ENCODE measurements at places on chromosomes 7 and 10.

DNA sequence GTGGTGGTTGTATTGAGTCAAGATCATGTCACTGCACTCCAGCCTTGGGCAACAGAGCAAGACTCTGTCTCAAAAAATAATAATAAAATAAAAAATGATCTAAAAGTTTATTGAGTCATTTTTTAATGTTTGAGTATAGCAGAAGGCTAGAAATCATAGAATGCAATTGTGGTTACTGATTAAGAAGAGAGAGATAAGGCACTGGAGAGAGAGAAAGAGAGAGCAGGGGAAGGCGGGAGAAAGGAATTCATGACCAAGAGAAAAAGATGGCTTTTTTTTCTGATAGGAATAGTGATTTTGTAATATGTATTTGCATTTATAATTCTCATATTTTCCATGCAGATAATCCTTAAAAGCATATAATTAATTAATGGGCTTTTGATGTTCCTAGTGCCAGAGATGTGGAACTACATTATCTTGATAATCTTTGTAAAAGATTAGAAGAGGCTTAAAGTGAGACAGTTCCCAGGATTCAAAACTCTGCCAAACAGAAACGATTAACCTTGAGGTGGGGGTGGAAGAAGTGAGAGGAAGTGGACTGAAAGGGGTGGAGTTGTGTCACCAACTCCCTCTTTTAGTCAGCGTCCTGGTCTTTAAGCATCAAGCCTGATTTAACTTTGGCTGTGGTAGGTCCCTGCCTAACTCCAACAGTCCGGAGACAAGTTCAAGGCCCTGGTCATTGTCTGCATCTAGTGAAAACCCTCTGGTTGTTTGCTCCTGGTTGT, 76.2 kb downstream of the CHN2 start:
- no peak for DNase-seq

DNA sequence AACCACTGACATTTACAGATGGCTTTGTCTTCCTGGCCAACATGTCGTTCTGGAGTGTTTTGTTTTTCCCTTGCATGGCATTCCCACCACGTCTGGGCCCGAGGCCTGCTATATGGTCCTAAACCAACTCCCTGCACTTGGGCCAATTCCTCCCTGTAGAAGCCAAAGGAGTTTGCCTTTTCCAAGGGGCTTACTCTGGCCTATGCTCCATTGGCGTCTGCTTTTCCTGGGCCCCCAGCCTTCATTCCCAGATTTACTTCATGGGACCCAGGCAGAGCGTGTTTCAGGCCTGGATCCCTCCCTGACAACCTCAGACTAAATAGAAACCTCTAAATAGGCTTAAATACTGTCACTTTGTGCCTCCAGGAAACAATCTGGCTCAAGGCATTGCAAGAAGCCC, 60.7 kb downstream of the MINDY4 start:
- DNase-seq, result no peak

GRCh38 chr7:66939325-66939724, 18.3 kb downstream of the TMEM248 start:
- no peak for DNase-seq

- DNase-seq, result no peak
Measured at GRCh38 chr10:20606985-20607384, 290.1 kb downstream of the NEBL start.

DNA sequence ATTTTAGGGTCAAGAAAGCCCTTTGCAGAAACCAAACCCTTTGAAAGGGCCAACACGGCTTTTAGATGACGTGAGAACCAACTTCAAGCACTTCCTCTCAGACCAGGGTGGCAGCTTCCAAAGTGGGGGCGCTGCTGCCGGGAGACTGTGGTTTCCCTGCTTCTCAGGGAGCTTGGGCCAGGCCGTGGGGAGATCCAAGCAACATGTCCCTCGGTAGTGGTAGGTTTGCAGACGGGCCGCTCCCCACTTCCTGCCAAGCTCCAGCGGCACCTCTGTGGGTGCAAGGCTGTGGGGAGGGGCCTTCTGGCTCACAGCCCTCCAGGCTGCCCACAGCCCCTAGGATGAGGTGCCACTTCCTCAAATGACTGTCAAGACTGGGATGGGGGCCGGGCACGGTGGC, 132.4 kb downstream of the FAM53B start:
- DNase-seq, result peak; percentile 51

DNA sequence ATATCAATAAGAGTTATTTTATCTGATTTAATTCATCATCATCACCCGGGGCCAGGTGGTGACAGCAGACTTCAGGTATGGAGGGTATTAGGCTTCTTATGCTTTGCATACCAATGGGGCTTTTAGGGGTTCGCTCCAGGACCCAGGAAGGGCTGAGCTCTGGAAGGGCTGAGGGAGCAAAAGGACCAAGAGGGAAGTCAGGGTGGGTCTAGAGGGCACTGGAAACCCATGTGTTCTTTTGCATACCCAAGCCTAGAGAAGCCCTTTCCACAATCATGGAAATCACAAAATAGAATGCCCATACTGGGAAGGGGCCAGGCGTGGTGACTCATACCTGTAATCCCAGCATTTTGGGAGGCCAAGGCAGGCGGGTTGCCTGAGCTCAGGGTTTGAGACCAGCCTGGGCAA, 30.9 kb upstream of the VCL start:
- DNase-seq, result no peak
